ENCODE measurements at places on chromosomes 13 and 19. TPM values are rescaled to one million over a fixed set of nuclear protein-coding genes. Genes with fewer than 3 reads are reported as not detected.

Gene AP2S1
- 136 TPM for total RNA-seq

GRCh38 chr19:8214802-8215201 lies 5.6 kb downstream of the CERS4 start:
- peak; percentile 45 for DNase-seq

Gene RYR1
- under 0.01 TPM for total RNA-seq

GRCh38 chr13:40103864-40104263 lies 448.4 kb downstream of the COG6 start:
- no peak for DNase-seq

Gene ADGRE1
- total RNA-seq, result not detected

Gene OR4F17
- total RNA-seq, result not detected

DNA sequence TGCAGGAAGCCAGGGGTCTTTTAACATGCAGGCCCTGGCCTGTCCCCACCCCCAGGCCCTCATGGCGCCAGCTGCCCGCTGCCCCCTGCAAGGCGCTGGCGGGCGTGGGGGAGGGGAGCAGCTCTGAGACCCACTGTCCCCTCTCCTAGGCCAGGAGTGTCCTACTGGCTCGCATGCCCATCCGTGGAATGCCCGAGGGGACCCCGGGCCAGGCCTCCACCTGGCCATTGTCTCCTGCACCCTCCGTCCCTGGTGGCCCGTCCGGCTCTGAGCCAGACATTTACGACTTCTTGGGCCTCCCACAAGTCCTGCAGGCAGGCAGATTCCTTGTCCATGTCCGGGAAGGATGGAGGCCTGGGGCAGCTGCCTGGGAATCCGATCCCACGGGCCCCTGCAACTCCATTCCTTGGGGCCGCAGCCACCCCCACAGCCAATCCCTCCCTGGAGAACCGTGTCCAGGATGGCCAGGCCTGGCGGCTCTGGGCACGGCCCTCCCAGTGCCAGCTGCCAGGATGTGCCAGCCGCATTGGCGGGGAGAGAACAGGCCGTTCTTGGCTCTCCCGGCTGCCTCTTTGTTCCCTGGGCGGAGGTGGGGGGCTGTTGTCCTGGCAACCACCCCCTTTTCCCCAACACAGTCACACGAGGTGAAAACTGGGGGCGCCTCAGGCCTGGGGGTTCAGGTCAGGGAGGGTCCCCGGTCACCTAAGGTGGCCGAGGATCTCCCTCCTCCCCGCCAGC lies 10.5 kb upstream of the PLIN3 start:
- peak; percentile 90 for DNase-seq

- DNase-seq, result peak; percentile 52
Observed at GRCh38 chr13:41463838-41464602, 6.7 kb downstream of the RGCC start.

DNA sequence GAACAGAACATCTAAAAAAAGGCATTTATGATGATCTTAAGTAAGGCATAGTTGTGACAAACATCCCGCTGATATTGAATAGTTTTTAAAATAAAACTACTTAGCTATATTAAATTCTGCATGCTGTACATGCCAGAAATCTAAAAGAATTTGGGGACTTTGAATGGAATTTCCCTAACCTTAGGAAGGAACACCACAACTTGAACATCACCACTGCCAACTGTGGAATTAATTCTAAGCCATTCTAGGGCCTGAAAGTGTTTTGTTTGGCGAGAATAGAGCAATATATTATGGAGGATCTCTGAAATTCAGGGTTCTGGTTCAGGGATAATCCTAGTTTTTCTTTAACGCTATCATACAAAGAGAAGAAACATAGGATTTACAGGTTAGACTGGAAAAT lies 17.8 kb upstream of the LATS2 start:
- DNase-seq, result no peak

DNA sequence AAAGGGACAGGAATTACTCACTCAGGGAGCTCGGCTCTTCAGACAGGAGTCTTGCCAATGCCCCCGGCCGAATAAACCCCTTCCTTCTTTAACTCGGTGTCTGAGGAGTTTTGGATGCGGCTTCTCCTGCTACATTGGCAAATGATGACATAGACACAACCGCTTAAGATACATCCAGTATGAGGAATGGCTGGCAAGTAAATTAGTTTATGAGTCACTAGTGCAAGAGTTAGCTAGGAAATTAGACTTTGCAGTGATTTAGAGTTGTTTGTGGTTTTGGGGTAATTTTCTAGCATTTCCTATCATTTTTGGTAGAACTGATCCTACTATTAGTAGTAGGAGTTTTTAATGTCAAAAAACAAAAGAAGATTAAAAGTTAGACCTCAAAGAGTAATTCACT lies 166.2 kb downstream of the SLITRK1 start:
- no peak for DNase-seq

DNA sequence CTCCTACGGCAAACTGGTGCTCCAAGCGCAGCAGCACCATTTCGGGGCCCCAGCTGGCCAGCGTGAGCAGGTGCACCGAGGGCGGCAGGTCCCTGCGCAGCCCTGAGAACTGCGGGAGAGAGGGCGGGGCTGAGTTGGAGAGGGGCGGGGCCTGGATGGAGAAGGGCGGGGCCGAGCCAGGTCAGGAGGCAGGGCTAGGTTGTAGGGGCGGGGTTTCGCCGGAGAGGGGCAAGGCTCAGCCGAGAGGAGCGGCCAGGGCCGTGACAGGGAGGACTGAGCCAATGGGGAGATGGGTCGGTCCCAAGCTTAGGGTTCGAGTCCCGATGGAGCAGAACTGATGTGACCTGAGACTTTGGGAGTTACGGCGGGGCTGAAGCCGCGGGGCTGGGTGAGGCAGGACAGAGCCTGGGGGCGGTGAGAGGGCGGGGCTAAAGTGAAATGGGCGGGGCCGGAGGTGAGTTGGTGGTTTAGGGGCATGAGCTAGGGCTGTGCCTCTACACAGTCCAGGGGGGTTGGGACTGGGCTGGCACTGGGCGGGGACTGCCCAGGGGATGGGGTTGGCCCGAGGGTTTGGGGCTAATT lies 19.0 kb downstream of the MAN2B1 start:
- DNase-seq, result peak; percentile 92

Data from osteoblast (primary cell).